ENCODE measurements at places on chromosomes 6 and 20. TPM values are rescaled to one million over a fixed set of nuclear protein-coding genes. Genes with fewer than 3 reads are reported as not detected.

The ZNF391 gene
- 1.7 TPM for total RNA-seq

DNA sequence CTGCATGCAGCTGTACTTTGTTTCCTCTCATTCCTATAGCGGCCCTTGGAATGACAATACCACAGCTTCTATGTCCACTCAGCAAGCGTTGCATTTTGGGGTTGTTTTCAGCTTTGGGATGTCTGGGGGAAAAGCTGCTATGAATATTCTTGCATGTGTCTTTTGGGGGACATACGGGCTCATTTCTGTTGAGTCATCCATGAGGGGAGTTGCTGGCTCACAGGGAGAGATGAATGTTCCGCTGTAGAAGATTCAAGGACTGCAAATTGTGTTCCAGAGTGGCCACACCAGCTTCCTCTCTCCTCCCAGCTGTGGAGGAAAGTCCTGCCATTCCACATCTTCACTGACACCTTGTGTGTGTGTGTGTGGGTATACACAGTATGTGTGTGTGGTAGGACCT lies 43.3 kb downstream of the TGM2 start:
- no peak overlapping the region for H3K27ac ChIP-seq
- no peak for DNase-seq
- H3K36me3 ChIP-seq: no peaks in the 10 kb centered on the region
- H3K4me3 ChIP-seq: no peak overlapping the region

The CCN6 gene
- not detected for total RNA-seq

DNA sequence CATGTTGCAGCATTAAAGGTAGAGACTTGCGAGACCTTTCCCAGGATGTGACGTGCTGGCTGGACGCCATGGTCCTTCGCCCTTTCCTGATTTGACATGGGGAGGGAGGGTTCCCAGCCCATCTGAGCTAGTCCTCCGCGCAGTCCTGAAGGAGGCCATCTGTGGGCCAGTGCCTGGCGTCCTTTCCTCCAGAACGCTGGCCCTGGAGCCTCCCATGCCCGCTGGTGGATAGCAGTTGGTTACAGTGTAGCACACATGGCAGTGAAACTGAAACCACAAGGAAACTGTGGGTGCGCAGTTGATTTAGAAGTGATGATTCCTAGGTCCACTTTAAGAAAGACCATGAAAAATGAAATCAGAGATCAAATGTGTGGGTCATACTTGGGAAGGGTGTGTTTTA lies 193.7 kb downstream of the CDH4 start:
- no peaks in the 10 kb centered on the region for H3K36me3 ChIP-seq
- no peak for DNase-seq
- no peak overlapping the region for H3K4me3 ChIP-seq
- H3K27me3 ChIP-seq: peaks cover 26% of the 10 kb centered on the region
- H3K4me1 ChIP-seq: no peaks in the 10 kb centered on the region
- H3K27ac ChIP-seq: no peak overlapping the region

GRCh38 chr20:20786428-20786827 lies 74.0 kb upstream of the RALGAPA2 start:
- no peak overlapping the region for H3K27ac ChIP-seq
- H3K4me1 ChIP-seq: no peaks in the 10 kb centered on the region
- H3K4me3 ChIP-seq: no peak overlapping the region
- H3K36me3 ChIP-seq: no peaks in the 10 kb centered on the region
- no peak for DNase-seq

GRCh38 chr6:47587493-47587892 lies 109.9 kb downstream of the CD2AP start:
- no peaks in the 10 kb centered on the region for H3K4me1 ChIP-seq
- no peaks in the 10 kb centered on the region for H3K27me3 ChIP-seq
- H3K27ac ChIP-seq: no peak overlapping the region

DNA sequence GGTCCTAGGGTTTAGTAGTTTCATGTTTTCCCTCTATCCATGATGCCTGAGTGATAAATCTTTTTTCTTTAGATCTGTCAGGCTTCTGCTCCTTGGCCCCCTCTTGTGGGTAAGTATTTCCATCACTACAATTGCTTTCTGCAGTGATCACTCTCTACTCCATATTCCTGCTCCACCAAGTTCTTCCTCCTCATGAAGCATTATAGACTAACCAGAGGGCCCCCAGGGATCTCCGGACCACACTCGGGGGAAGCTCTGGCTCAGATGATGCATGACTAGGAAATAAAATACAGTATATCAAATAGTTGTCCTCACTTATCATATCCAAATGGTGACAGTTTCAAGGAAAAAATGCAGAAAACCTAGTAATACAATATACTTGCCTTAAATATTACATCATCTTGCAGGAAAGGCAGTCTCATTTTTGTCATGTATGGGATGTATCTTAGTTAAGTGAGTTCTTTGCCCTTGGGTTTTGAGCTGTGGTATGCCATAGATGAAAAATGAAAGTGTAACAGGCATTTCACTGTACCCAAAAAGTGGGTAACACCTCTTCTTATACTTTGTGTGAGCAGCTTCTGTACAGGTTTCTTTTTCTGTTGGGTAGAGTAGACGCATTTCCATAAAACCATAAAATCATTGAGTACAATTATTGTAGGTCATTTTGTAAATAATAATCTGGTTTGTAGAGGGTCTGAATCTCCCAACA lies 200.9 kb upstream of the EYA4 start:
- no peaks in the 10 kb centered on the region for H3K36me3 ChIP-seq
- no peak overlapping the region for H3K4me3 ChIP-seq
- H3K27me3 ChIP-seq: no peaks in the 10 kb centered on the region
- no peak overlapping the region for H3K27ac ChIP-seq
- peaks cover 16% of the 10 kb centered on the region for H3K4me1 ChIP-seq

The HEY2 gene
- total RNA-seq: 0.04 TPM

The FHL5 gene
- total RNA-seq: not detected

GRCh38 chr6:25389471-25389870 lies 110.3 kb downstream of the CARMIL1 start:
- H3K27me3 ChIP-seq: no peaks in the 10 kb centered on the region
- H3K27ac ChIP-seq: no peak overlapping the region
- H3K36me3 ChIP-seq: no peaks in the 10 kb centered on the region
- DNase-seq: no peak

- H3K27ac ChIP-seq: no peak overlapping the region
- no peaks in the 10 kb centered on the region for H3K27me3 ChIP-seq
- no peak overlapping the region for H3K4me3 ChIP-seq
- H3K36me3 ChIP-seq: peaks cover 7% of the 10 kb centered on the region
- no peaks in the 10 kb centered on the region for H3K4me1 ChIP-seq
- DNase-seq: no peak
Measured at GRCh38 chr6:70586114-70586513, 19.4 kb downstream of the SDHAF4 start.

- DNase-seq: no peak
- H3K36me3 ChIP-seq: no peaks in the 10 kb centered on the region
- no peak overlapping the region for H3K27ac ChIP-seq
- no peak overlapping the region for H3K4me3 ChIP-seq
- H3K27me3 ChIP-seq: no peaks in the 10 kb centered on the region
Measured at GRCh38 chr6:83086751-83087150, 19.3 kb downstream of the DOP1A start.

DNA sequence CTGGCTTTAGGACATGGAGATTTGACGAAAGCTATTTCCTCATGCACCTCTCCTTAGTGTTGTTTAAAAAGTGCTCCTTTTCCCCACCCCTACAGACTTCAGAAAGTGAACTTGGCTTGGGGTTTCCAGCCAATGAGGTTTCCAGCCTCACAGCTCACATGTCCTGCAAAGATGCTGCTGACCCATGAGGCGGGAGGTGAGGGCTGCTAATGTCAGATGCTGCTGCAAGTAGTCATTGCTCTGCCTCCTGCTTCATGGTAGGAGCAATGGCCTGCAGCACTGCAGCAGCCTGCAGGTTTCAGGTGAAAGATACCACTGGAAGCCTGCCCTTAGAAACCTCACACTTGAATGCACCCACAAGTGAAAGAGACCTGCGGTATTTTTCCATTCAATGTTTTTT lies 112.8 kb downstream of the LAMP5 start:
- no peaks in the 10 kb centered on the region for H3K4me1 ChIP-seq
- H3K36me3 ChIP-seq: no peaks in the 10 kb centered on the region
- no peak overlapping the region for H3K4me3 ChIP-seq
- H3K27me3 ChIP-seq: no peaks in the 10 kb centered on the region
- no peak overlapping the region for H3K27ac ChIP-seq

The AIF1 gene
- total RNA-seq: not detected

The RRAGD gene
- total RNA-seq: 0.39 TPM

The HUS1B gene
- total RNA-seq: not detected

GRCh38 chr6:125154761-125155135 lies 1.2 kb downstream of the TPD52L1 start:
- peaks cover 21% of the 10 kb centered on the region for H3K27me3 ChIP-seq
- H3K4me3 ChIP-seq: peak overlapping the region; percentile 69
- no peaks in the 10 kb centered on the region for H3K36me3 ChIP-seq
- H3K27ac ChIP-seq: no peak overlapping the region
- peak; percentile 7 for DNase-seq

The ENPP1 gene
- 56.5 TPM for total RNA-seq

DNA sequence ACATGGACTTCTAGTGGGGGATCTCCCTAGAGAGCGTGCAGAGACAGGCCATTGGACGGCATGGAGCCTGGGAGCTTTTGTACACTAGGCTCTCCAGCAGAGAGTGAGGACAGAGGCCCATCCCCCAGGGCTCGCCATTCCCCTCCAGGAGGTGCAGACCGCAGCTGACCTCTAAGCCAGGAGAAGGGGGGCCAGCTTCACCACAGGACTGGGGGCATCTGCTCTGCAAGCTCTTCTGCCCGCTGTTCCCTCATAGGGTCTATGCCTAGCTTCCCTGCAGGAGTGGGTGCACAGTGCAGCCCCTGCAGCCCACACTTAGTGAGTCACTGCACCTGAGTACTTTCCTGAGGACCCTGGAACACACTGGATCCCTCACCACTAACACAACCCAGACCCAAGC lies 94.4 kb downstream of the FHL5 start:
- no peak overlapping the region for H3K4me3 ChIP-seq
- H3K36me3 ChIP-seq: no peaks in the 10 kb centered on the region
- no peaks in the 10 kb centered on the region for H3K27me3 ChIP-seq
- no peak for DNase-seq

The LAMA5 gene
- total RNA-seq: 44.7 TPM

GRCh38 chr20:6635034-6635736 lies 132.3 kb upstream of the BMP2 start:
- H3K27ac ChIP-seq: no peak overlapping the region
- no peaks in the 10 kb centered on the region for H3K4me1 ChIP-seq
- H3K27me3 ChIP-seq: no peaks in the 10 kb centered on the region
- no peaks in the 10 kb centered on the region for H3K36me3 ChIP-seq
- DNase-seq: no peak
- no peak overlapping the region for H3K4me3 ChIP-seq

DNA sequence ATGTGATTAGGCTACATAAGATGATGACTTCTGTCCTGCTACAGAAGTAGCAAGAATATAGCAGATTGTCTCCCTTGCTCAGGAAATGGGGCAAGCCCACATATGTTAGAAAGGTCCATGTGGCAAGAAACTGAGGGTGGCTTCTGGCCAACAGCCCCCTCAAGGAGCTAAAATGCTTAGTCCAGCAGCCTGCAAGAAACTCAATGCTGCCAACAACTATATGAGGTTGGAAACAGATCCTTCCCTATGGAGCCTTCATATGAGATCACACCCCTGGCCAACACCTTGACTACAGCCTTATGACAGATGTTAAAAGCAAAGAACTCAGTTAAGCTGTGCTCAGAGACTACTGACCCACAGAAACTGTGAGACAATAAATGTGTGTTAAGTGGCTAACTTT lies 22.1 kb downstream of the PTPRT start:
- no peak overlapping the region for H3K27ac ChIP-seq
- H3K4me3 ChIP-seq: no peak overlapping the region
- no peaks in the 10 kb centered on the region for H3K27me3 ChIP-seq
- DNase-seq: no peak
- no peaks in the 10 kb centered on the region for H3K36me3 ChIP-seq

The TFAP2D gene
- not detected for total RNA-seq

Data from HepG2 (cell line).